AG08396 (cell line): ENCODE measurements at places on chromosomes 6 and 20.

GRCh38 chr6:119637768-119638167, 288.2 kb upstream of the MAN1A1 start:
- DNase-seq: no peak

DNA sequence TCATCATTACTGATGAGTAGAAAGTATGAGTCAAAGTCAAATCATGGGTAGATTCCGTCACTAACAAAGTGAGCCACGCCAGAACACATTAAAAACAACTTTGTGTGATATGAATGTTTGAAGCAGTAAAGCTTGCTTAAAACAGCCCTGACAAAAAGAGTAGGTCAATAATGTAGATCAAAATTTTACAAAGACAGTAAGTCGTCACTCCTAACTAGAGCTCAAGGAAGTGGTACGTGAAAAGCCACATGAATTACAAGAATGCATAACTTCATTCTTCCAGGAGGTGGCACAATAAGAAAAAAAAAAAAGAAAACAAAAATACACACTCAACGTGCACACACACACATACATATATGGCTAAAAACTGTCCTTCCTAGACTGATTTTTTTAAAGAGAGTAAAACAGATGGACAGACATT, 69.9 kb downstream of the HACE1 start:
- DNase-seq: peak; percentile 10

- DNase-seq: no peak
Observed at GRCh38 chr6:158707821-158708195, 58.0 kb downstream of the SYTL3 start.

DNA sequence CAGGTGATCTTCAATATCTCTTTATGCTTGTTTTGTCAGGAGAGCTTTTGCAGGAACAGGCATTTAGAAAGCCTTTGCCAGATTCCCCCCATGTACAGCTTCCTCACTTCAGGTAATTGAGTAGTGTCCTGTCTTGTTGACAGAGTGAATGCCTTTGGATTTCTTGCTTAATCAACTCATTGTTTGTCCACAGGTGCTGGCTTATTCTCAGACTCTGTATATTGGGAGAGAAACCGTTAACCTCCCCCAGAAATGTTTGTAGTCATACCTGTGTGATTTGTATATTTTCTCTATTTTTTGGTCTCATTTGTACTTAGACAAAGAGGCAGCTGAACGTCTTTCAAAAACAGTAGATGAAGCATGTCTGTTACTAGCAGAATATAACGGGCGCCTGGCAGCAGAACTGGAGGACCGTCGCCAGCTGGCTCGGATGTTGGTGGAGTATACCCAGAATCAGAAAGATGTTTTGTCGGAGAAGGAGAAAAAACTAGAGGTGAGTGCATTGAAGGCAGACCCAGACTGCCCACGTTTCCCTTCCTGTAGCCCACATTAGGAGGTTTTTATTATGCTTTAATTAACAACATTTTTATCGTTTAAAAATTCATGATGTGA, 32.3 kb downstream of the RPRD1B start:
- no peak for DNase-seq

GRCh38 chr6:88982720-88983119, 19.3 kb upstream of the RNGTT start:
- DNase-seq: peak; percentile 62

DNA sequence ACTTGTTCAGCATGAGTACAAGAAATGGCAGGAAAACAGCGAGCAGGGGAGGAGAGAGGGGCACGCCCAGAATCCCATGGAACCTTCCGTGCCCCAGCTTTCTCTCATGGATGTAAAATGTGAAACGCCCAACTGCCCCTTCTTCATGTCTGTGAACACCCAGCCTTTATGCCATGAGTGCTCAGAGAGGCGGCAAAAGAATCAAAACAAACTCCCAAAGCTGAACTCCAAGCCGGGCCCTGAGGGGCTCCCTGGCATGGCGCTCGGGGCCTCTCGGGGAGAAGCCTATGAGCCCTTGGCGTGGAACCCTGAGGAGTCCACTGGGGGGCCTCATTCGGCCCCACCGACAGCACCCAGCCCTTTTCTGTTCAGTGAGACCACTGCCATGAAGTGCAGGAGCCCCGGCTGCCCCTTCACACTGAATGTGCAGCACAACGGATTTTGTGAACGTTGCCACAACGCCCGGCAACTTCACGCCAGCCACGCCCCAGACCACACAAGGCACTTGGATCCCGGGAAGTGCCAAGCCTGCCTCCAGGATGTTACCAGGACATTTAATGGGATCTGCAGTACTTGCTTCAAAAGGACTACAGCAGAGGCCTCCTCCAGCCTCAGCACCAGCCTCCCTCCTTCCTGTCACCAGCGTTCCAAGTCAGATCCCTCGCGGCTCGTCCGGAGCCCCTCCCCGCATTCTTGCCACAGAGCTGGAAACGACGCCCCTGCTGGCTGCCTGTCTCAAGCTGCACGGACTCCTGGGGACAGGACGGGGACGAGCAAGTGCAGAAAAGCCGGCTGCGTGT, 11.6 kb downstream of the TNFAIP3 start:
- DNase-seq: no peak

GRCh38 chr6:151300267-151300991, 60.7 kb downstream of the AKAP12 start:
- no peak for DNase-seq

DNA sequence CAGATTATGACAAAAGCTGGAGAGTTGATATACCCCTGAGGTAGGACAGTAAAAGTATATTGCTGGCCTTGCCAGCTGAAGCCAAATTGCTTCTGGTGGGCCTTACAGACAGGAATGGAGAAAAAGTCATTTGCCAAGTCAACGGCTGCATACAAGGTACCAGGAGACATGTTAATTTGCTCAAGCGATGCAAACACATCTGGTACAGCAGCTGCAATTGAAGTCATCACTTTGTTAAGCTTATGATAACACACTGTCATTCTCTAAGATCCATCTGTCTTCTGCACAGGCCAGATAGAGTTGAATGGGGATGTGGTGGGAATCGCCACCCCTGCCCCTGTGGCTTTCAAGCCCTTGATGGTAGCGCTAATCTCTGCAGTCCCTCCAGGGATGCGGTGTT, 40.4 kb upstream of the POPDC3 start:
- no peak for DNase-seq

DNA sequence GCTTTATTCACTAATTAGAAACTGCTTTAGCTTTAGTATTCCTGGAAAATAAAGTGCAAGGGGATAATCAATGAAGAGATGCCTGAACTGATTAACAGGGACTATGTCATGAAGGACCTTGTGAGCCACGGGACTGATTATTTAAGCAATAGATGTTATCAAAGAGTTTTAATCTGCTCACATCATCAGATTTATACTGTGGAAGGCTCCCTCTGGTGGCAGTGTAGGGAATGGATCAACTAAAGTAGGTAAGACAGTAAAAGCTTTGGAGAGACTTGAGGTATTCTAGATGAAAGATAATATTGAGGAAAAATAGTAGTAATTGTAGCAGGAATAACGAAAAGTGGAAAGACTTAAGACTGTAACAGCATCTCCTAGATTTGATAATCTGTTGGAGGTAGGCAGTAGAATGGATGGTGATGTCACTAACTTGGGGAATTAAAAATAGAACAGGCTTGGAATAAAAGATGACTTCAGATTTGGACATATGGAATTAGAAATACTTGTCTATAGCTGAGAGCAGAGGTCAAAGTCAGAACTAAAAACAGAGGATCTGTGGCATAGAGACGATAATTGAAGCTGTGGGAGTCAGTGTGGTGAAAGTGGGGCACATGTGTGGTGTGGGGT, 80.3 kb upstream of the HTR1E start:
- peak; percentile 7 for DNase-seq

DNA sequence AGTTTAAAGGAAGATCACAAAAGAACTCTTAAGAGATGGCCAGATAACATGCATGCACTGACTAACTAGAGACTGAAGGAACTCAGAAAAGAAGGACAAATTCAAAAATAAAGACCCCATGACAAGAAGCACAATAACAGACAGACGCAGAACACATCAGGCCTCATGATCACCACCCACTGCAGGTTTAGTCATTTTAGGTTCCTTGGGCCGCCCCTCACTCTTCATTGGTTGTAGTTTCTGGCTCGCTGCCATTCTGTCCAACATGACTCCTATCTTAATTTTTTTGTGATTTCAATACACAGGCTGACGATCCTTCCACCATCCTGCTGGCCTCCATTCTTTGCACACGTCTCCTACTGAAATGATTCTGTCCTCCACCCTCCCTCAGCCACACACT, 21.6 kb downstream of the STX7 start:
- peak; percentile 21 for DNase-seq

DNA sequence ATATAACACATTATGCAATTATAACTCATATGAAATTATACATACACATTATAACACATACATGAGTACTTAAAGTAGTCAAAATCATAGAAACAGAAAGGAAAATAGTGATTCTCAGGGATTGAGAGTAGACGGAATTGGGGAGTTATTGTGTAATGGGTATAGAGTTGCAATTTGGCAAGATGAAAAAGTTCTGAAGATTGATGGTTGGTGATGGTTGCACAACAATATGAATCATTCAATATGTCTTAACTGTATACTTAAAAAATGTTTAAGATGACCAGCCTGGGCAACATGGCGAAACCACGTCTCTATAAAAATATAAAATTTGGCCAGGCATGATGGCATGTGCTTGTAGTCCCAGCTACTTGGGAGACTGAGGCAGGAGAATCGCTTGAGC, 372.7 kb downstream of the CDKAL1 start:
- DNase-seq: no peak

DNA sequence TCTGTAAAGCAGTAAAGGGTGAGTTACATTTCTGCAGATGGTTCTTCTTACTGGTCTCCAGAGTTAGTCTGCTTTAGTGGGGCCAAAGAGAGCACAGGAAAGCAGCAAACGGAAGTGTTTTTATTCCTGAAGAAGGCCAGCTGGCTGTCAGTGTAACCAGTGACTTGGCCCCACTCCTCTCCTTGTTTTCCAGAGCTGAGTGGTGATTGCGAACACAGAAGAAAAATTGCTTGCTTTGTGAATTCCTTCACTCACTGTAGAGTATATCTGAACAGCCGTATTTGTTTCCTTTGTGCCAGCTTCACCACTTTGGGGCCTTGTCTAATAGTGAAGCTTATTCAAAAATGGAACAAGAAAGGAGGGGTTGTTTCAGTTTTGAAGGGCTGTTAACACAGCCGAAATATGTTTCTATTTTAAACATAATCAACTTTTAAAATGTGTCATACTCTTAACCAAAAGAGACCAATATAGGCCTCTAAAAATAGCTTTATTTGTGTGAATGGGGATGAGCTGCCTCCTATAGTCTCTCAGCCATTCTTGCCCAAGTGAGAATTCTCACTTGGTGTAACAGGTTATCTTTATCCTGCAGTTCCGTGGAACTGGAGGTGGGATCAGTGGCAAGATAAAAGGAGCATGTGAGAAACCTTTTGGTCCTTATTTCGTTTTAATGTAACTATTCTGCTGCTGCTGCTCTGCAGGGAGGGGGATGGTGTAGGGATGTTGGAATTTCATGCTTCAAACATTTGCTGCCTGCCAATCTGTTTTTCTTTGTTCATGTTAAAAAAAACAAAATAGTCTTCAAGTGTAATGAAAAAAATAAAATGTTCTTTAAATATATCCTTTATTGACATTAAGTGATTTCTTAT, 37.8 kb downstream of the ZC2HC1B start:
- peak; percentile 23 for DNase-seq

- no peak for DNase-seq
Observed at GRCh38 chr6:127920804-127921203, 19.9 kb upstream of the THEMIS start.

GRCh38 chr6:111358454-111358853, 124.6 kb downstream of the REV3L start:
- no peak for DNase-seq

GRCh38 chr6:133837801-133838349, 51.0 kb upstream of the TCF21 start:
- no peak for DNase-seq

- no peak for DNase-seq
Observed at GRCh38 chr6:166526937-166527336, 59.5 kb downstream of the RAMACL start.

GRCh38 chr6:28865401-28866204, 58.2 kb downstream of the TRIM27 start:
- no peak for DNase-seq

DNA sequence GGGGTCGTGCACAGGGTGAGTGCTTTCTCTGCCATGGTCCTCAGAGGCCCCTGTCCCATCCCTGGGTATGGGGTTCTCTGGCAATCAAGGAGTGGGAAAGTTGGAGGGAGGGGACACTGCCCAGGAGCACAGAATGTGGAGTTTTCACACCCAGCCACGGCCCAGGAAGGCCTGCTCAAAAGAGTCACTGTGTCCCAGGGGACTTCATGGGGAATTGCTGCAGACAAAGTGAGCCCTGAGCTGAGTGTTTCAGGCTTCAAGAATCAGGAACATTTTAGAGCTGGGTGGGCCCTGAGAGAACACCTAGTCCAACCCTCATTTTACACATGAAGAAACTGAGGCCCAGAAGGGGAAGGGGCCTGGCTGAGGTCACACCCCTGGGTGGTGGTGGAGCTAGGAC, 5.7 kb downstream of the MAPK13 start:
- DNase-seq: no peak

DNA sequence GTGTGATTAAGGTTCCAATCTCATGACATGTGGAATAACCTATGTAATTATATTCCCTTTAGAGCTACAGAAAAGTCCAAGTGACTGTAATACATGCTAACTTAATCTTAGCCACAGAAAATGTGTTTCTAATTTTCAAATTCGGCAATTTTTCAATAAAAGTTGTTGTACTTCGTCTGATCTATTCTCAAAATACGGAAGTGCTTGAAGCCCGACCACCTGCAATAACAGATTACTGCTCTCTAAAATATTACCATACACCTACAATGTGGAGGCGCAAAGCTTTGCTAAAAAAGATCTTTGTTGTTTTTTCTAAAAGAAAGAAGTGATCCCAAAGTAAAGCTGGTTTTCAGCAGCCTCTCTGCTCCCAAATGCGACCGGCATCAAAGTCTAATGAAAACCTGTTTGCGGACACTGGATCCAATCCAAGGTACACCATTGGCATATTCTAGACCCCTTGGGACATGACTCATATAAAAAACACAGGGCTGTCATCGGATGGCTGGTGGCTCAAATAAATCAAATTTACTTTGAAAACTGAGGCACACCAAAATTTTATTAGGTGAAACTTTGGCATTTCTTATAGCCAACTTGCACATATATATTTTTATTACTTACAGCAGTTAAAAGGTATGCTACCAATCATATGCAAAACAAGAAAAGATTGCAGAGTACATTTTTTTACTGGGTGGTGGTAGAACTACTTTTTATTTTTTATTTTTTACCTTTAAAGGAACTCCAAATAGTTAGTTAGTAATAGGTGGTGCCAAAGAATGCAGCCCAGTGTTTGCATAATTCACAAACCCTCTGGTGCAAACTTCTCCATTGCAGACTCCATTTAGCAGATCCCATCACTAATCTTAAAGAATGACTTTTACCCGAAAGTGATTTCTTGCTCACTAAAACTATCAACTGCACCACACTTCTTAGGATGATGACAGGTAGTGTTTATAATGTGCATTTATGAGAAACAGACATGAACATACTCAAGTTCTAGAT, 118.7 kb upstream of the TBX18 start:
- no peak for DNase-seq

DNA sequence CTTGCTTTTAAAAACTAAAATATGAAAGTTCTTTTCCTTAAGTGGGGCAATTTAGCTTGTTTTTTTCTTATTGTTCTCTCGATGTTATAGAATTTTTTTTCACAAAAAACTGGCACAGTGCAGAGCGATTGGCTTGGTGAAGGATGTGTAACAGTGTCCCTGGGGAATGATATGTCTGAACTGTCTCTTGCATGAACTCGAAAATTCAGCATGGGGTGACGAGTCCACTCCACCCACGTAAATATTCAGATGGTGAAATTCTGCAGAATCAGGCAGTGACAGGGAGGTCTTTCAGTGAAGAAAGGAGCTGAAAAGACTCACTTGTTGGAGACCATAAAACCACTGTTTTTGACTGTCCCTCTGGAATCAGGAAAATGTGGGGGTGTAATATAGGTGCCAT, 505.3 kb downstream of the MMUT start:
- DNase-seq: no peak
